ENCODE measurements at places on chromosomes 16 and 17. TPM values are rescaled to one million over a fixed set of nuclear protein-coding genes. Genes with fewer than 3 reads are reported as not detected.

GRCh38 chr17:45893725-45894021 is 681 bp upstream of the MAPT start:
- DNase-seq: no peak

DNA sequence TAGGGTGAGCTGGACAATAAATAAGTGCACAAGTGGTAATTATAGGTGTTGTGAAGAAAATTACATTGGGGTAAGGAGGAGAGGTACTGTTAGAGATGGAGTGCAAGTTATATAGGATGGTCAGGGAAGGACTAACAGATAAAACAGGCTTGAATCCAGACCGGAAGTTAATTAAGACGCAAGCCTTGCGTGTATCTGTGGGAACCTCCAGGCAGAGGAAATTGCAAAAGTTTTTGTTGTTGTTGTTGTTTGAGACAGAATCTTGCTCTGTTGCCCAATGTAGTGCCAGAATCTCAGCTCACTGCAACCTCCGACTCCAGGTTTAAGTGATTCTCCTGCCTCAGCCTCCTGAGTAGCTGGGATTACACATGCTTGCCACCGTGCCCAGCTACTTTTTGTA is 2.4 kb upstream of the ZNF18 start:
- no peak for DNase-seq

DNA sequence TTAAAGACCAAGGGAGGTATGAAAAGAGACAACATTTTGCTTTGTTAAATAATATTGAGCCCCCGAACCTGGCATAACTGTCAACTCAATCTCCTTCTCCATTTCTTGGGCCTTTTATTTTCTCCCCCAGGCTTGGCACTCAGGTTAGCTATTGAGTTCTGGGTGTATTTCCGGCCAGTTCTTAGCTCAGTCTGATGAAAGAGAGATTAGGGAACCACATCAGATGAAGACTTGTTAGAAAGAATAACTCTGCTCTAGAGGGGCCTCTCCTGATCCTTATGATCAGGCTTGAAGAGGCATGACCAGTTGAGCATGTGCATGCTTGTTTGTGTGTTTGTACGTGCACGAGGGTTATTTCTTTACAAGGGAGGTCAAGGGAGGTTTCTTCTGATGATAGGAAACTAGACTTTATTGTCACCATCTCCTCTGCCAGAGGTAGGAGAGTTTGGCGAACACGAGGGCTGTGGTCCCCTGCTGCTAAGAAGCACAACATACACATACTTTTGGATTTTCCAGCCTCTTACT is 29.2 kb upstream of the HS3ST2 start:
- no peak for DNase-seq

- no peak for DNase-seq
Measured at GRCh38 chr17:78174346-78174869, 6.0 kb downstream of the SYNGR2 start.

DNA sequence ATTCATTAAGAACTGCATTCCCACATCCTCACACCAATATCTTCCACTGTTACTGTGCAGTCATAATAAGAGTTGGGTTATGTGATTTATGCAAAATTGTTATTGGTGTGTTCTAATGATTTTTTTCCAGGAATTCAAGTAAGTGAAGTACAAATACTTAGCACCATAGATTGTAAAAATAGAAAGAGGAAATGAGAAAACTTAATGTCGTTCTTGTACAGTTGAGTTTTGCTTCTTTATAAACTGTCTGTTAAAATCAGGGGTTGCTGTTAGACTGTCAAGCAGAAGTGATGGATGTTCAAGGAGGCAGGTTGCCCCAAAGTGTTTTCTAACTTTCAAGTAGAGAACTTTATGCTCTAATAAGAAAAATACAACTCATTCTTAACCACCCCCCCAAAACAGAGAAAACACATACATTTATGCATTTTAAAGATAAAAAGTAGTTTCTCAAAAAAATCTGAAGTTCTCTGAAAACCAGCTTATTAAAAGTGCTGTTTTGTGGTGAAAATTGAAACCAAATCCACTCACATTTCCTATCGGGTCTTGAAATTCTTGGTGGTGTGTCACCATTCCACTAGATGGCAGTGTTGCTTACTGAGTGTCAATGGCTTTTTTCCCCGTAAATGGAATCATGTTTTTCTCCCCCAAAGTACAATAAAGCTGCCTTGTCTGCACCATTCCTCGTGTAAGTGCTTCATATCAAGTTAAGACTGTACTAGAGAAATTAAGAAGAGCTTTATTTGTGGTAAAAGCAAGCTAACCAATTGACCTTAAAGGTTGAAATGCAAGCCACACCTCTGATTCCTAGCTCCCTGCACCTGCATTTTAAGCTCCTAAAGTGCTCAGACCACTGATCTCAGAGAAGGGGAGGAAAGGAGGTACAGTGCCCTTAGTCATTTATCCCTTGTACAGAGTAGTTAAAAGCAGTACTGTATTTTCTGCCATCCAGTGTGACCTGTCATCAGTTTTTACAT is 4.7 kb upstream of the IGSF6 start:
- peak; percentile 66 for DNase-seq

- no peak for DNase-seq
Measured at GRCh38 chr17:61996916-61997605, 68.0 kb downstream of the MED13 start.

GRCh38 chr17:82835122-82835521 is 4.7 kb downstream of the ZNF750 start:
- DNase-seq: no peak

GRCh38 chr16:85794696-85795095 is 4.6 kb downstream of the EMC8 start:
- no peak for DNase-seq

DNA sequence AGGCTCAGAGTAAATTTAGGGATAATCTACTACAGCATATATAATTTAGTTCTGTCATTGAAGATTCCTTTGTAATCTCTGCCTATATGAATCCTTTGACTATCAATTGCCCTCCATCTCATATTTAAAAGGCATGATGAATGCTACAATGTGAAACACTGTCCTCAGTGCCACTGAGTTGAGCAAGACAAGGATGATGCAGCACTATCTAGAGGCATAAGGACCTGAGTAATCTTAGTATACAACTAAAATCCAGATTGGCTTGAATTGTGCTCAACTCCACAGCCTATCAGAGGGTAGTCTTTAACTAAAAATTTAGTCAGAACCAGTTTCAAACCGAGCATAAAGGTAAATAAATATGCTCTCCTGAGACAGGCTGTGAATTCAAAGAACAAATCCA is 11.6 kb upstream of the STRADA start:
- DNase-seq: no peak

DNA sequence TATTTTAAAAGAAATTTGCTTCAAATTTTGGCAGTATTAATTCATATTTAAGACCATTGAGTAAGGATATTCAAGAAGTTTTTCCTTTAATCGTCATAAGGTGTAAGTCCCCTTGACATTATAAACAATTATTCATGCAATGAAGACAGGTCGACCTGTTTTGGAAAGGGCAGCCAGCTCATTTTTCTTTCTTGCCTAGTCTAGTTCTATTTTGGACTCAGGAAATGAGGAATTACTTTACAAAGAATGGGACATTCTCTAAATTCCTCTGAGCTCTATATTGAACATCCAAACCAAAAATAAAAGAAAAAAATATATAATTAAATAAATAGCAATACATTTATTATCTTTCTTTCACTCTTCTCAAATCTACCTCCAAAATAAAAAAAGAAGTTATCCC is 595.6 kb upstream of the KIF2B start:
- no peak for DNase-seq

DNA sequence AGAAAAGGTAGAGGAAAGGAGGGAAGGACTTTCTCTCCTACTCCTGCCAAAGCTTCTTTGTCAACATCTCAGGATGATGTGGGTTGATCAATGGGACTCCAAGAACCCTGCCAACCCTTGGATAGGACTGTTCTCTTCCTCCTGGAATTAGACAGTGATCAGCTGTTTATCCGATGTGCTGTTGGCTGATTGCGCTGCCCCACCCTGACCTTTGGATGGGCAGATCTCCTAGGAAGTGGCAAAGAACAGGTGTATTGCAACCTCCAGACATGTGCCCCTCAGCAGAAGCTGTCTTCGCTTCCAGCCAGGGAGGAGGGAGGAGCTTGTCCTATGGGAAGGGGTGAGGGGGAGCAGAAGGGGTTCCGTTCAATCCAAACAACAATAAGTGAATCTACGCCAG is 30.5 kb downstream of the SLC5A11 start:
- DNase-seq: no peak

DNA sequence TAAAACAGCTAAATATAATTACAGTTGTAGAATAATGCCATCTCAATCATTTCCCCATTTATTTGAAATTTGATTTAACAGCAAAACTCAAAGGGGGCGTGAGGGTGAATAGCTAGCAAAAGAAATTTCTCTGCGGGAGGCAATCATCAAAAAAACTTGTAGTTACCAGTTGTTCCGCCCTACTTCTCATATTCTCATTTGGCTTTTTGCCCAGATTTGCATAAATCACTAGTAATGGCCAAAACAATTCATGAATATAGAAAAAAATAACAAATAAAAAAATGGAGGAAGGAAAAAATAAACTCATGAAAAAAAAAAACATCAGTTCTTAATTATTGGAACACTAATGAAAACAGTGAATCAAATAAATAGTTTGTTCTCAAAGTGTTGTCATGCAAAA is 722.6 kb upstream of the KIF2B start:
- DNase-seq: no peak

GRCh38 chr16:50025537-50025931 is 509 bp downstream of the CNEP1R1 start:
- DNase-seq: peak; percentile 18

GRCh38 chr17:50055426-50056216 is at the start of gene ITGA3:
TSS of gene ITGA3 (plus strand) at chr17:50056110. CDS start at chr17:50056440, 330 bp downstream.
- DNase-seq: peak; percentile 90

- peak; percentile 16 for DNase-seq
Measured at GRCh38 chr17:52604105-52604504, 445.6 kb upstream of the CA10 start.

DNA sequence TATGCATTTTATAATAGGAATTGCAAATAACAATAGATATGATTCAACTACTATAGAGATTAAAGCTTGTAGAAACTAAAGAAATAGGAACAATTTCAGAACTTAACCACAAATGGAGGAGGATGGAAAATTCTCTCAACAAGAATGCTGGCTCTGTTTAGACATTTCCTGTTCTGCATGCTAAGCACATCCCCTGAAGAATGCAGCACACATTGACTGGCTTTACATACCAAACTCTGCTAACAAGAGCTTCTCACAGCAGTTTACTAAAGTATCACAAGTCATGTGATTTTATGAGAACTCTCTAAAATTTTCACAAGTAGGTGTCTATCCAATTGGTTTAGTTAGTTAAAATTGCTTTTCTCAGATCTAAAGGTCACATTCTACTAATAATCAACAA is 85.2 kb downstream of the SPAG9 start:
- DNase-seq: peak; percentile 70

DNA sequence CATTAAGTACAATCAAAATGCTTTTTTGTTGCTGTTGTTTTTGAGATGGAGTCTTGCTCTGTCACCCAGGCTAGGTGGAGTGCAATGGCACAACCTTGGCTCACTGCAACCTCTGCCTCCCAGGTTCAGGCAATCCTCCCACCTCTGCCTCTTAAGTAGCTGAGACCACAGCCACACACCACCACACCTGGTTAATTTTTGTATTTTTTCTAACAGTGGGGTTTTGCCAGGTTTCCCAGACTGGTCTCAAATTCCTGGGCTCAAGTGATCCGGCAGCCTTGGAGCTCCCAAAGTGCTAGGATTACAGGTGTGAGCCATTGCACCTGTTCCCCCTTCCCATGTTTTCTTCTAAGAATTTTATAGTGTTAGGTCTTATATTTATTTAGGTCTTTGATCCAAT is 4.9 kb upstream of the ABAT start:
- DNase-seq: no peak

DNA sequence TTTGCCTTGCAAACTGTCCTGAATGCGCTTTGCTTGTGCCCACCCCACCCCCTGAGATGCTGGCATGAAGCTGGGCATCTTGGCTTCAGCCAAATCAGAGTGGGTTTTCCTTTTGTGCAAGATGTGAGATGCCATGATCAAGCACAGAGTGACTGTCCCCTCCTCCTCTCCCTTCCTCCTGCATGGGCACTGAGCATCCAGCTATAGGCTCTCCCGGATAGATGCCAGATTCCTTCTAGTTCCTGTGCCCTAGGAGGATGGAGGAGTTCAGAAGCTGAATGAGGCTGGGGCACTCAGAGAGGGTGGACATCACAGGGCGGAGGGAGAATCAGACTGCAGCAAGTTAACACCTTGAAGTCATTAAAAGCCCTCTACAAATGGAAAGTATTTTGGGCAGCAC is 384.1 kb upstream of the CCL2 start:
- no peak for DNase-seq

DNA sequence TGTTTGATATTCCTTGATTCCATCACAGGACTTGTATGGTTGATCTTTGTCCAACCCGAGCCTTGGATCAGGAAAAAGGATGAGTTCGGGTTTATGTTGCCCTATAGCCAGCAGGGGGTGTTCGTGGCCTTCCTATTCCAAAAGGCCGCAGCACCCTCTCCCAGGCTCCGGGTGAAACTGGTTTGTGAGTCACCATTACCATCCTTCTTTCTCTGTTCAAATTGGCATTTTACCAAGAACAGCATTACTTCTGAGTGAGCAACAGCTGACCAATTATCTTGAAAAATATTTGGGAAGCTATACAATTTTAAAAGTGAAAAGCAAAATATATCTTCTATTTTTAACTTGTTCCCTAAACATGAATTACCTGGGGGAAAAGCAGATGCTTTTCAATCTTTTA is 24.3 kb upstream of the KRT20 start:
- DNase-seq: peak; percentile 93

- DNase-seq: no peak
Measured at GRCh38 chr17:73971127-73971526, 232.4 kb upstream of the RPL38 start.

DNA sequence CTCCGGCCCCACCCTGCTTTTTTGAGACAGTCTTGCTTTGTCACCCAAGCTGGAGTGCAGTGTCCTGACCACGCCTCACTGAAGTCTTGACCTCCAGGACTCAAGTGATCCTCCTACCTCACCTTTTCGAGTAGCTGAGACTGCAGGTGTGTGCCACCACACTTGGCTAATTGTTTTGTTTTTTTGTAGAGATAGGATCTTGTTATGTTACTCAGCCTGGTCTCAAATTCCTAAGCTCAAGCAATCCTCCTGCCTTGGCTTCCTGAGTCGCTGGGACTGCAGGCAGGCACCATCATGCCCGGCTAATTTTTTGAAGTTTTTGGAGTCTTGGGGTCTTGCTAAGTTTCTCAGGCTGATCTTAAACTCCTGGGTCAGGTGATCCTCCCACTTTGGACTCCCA is 206.7 kb downstream of the SHISA9 start:
- DNase-seq: peak; percentile 26

DNA sequence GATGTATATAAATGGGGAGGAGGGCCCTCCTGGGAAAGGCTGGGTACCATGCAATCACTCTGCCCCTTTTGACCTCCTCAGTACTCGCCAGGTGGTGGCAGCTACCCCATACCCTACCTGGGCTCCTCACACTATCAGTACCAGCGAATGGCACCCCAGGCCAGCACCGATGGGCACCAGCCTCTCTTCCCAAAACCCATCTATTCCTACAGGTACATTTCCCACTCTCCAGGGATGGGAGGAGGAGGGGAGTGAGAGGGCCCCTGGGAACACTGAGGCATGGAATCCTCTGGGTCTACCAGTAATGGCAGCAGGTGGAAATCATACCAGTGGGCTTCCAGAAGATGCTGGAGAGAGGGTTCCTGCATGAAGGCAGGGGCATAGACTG is 22.9 kb downstream of the FOXN1 start:
- no peak for DNase-seq

Gene TBX2
- total RNA-seq: 4.8 TPM

Gene CA4
- total RNA-seq: not detected

Gene CD300E
- not detected for total RNA-seq

Gene HOXB1
- total RNA-seq: not detected

Gene ENPP7
- not detected for total RNA-seq

Gene ABCA8
- not detected for total RNA-seq

Gene KRTAP9-8
- not detected for total RNA-seq

Gene TP53TG3
- not detected for total RNA-seq
